ENCODE measurements at places on chromosomes 7 and 10.

DNA sequence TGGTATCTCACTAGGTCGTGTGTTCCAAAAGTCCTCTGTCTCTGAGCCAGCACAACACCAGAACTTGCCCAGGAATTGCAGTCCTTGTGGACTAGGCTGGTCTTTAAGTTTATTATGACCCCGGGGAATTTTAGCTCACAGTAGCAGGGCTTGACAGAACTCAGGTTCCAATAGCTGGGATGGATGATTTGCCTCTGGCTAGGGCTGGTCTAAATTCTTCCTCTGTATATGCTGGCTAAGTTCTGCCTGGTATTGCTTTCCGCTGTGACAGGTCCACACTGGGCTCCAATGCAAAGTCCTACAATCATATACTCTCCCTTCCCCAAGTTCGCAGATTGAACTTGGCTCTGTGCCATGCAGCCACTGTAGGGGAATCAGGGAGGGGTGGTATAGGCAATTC is 52.5 kb downstream of the FAS start:
- DNase-seq: no peak

DNA sequence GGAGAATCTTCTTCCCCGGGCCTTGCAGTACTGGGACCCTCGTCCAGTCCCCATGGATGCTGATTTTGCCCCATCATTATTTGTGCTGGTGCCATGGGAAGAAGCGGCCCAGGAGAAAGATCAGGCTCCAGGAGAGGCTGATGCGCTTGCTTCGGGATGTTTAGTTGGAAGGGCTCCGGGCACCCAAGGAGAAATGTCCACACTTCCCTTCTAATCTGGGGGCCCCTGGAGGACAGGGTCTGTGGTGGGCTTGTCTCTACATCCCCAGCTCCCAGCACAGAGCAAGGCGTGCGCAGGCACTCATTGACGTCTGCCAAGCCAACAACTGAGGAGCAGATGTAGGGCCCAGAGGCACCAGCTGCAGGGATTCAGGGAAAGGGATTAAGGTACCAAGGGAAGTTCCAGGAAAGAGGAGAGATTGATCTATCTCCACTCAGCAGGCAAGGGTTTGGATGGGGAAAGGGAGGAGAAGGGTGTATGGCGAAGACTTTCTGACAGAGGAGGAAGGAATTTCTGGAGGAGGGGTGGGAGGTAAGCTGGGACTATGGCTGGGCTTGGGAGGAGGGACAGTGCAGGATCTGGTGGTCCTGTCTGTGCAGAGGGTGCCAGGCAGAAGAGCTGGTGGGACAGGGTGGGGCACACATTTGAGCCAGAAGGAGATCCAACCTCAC is 38.7 kb upstream of the LEP start:
- DNase-seq: no peak

GRCh38 chr10:114385557-114385956 is 18.7 kb downstream of the AFAP1L2 start:
- no peak for DNase-seq

- no peak for DNase-seq
These were observed 96.1 kb upstream of the PPP2R2D start for GRCh38 chr10:131804551-131805295.

DNA sequence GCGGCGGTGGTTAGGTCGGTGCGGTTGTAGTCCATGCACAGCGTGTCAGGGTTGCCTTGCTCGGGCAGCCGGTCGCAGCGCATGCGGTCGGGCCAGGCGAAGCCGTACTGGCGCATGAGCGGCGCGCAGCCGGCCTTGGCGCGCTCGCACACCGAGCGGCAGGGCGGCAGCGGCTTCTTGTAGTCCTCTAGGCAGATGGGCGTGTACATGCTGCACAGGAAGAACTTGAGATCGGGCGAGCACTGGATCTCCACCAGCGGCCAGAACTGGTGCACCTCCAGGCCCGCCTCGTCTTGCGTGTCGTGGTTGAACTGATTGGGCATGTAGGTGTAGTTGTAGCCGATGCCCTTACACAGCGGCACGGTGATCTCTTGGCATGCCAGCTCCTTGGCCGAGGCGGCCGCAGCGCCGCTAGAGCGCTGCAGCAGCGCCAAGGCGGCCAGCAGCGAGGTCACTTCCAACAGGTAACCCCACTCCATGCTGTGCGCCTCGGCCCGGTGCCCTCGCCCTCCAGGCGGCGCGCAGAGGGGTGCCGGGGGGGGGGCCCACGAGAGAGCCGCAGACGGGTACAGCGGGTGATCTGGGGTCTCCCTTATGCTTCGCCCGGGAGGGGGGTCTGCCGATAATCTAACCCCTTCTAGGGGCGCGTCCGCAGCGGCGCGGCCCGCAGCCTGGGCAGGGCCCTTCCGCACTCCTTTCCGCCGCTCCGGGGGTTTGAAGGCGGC is 983 bp downstream of the FZD8 start:
- DNase-seq: peak; percentile 9

DNA sequence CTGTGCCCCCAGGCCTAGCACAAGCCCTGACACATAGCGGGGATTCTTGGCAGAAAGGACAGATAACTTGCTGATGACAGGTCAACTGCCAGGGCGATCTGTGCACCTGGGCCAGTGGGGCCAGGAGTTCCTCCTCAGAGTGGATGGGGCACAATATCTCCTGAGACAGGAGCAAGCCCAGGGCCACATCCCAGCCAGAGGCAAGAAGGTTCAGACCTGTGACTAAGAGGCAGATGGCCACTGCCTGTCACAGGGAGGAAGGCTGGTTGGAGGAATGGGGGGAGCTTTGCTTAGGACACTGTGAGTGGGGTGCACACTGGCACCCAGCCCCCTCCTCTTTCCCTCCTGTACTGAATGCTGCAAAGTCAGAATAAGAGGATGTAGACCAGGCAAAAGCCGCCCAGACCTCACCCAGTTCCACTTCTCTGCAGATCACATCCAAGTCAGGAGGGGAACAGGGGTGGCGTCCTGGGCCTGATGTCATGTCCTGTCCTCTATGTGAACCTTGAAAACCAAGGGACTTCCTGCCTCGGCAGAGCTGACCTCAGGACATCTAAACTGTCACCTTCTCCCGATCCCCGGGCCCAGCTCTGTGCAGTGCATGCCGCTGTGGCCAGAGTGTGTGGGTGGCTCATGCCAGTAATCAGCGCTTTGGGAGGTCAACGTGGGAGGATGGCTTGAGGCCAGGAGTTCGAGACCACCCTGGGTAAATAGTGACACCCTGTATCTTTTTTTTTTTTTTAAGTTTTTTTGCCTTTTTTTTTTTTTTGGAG is 1.3 kb downstream of the GUSB start:
- DNase-seq: peak; percentile 39

GRCh38 chr7:131626643-131627042 is 70.2 kb upstream of the PODXL start:
- no peak for DNase-seq

DNA sequence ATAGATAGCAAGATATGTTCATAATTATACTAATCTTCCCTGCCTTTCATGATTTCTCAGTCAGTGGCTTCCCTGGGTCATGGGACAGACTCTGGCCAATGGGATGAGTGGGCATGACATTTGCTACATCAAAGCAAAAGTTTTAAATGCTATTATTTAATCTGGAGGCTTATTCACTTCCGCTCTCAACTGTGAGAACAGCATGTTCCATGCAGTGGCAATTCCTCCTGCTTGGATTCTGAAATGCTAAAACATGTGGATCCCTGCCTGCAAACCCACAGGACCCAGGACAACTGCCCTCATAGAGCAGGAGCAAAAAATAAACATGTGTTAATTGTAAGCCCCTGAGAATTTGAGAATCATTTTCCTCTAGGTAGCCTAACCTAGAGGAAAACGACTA is 1412.4 kb upstream of the CELF2 start:
- no peak for DNase-seq

DNA sequence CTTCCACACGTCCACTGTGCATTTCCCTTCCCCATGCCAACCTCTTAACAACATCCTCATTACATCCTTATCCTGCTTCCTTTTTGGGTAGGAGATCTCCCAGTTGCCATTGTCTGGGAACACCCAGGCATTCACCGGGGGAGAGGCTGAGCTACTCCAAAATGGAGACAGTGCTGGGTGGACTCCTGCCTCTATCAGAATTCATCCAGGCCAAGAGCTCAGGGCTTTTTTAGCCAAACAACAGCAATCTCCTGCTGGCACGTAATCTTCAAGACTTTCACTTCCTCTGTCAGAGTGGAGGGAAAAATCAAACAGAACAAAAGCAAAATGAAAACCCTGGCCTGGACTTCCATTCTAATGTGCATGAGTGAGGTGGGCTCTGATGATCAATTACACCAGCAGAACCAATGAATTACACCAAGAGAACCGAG is 245.0 kb downstream of the PRPF18 start:
- DNase-seq: no peak

DNA sequence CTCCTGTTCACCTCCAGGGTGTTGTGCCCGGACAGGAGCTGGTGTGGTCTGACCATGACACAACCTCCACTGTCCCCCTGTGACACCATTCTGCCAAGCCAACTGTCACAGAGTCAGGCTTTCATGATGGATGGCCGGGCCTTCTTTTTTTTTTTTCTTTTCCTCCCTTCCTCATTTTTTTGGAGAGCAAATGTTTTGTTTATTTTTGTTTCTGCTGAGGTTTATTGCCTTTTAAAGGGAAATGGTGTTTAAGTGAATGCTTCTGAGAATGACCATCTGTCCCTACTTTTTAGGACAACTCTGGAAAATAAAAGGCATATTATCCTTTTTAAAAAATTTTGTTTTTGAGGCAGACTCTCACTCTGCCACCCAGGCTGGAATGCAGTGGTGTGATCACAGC is 115.1 kb upstream of the NPS start:
- DNase-seq: no peak

GRCh38 chr10:75487087-75487754 is 55.8 kb downstream of the LRMDA start:
- no peak for DNase-seq

GRCh38 chr10:25451401-25451800 is 276.6 kb downstream of the GPR158 start:
- no peak for DNase-seq

GRCh38 chr7:138785587-138786437 is 12.0 kb upstream of the TMEM213 start:
- no peak for DNase-seq

DNA sequence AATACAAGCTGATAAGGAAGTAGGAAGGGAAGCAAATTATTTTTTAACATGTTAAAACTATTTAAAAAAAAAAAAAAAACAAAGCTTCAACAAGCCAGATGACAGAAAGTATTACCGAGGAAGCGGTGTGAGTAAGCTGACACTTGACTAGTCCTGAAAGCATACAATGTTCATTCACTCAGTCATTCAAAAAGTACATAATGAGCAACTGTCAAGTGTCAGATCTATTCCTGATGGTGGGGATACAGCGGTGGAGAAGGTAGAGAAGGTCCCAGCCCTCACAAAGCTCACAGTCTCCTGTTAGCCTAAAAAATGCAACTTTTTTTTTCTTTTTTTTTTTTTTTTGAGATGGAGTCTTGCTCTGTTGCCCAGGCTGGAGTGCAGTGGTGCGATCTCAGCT is 40.0 kb downstream of the RAPGEF5 start:
- no peak for DNase-seq

DNA sequence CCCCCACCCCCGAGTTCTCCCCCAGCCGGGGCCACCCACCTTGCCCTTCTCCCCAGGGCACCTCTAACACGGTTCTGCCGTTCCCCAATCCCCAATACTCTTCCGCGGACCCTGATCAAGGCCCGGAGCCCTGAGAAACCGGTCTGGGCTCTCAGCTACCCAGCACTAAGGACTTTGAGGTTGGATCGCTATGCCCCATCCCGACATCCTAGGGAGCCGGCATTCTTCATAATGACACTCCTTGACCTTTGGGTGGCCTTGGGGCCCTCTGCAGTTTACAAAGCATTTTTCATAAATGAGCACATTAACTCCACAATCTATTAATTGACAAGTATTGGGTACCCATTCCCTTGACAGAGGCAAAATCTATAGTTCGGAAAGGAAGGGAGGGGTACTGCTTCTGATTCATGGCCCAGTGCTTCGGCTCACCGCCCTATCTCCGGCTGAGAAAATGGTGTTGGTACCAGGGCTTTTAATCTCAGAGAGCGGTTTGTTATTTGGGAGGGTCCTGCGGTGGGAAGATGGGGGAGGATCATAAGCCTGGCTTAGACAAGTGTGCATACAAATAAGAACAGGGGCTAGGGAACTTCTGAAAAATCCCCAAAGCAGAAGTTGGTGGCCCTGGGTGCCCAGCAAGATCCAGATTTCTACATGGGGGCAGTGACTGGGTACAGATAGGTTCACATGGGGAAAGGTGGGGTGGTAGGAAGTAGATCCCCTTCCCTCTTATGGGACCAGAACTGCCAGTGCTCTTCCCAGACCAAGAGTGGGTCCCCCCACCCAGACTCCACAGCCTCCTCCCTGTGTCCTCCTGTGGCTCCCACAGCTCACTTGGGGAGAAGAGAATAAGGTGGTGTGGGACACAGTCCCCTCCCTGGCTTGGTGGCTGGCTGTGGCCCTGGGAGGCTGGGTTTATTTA is 3.2 kb downstream of the IMPDH1 start:
- no peak for DNase-seq

GRCh38 chr10:111109501-111110242 is 32.8 kb downstream of the ADRA2A start:
- no peak for DNase-seq

- no peak for DNase-seq
These were observed 41.1 kb downstream of the OTUD1 start for GRCh38 chr10:23479798-23480473.

- DNase-seq: no peak
These were observed 19.4 kb downstream of the ZMIZ2 start for GRCh38 chr7:44767912-44768627.

GRCh38 chr7:18294411-18294810 is 201.1 kb upstream of the HDAC9 start:
- DNase-seq: no peak

- DNase-seq: no peak
These were observed 85.1 kb upstream of the RELN start for GRCh38 chr7:104074529-104074928.

- DNase-seq: no peak
These were observed 705.1 kb downstream of the SUGCT start for GRCh38 chr7:40839881-40840280.

DNA sequence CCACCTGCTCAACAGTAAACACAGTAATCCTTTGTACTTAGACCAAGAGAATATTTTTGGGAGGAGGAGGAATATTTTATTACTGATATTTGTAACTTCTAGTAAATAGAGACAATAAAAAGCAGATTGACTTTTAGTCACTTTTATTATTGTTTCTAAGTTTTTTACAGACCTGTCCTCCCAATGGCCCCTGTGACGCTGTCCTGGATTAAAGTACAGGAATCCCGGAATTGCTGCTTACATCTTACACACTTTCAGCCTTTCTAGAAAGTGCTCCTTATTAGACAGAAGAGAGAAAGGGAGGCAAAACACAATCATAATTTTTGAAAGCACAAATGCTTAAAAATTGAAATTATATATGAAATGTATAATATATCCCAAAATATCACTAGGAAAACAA is 86.4 kb upstream of the PRKG1 start:
- DNase-seq: no peak
